ENCODE measurements at places on chromosomes 4 and X.

DNA sequence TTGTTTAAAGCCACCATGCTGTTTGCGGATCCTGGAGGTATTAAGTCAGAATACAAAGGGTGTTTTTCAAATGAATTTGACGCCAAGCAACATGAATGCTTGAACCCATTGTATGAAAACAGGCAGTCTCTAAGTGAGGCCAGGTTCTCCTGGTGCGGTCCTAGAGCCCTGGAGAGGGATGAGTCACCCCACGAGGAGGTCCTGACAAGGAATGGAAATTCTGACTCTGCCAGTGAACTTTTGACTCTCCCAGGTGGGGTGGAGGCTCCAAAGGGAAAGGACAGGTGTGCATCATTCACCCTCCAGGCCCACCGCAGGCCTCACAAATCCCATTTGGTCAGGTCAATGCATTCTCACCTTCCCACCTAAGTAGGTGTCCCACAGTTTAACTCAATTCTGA is 1.5 kb downstream of the TRIM2 start:
- peak; percentile 22 for DNase-seq

GRCh38 chr4:107736924-107737448 is 17.0 kb upstream of the PAPSS1 start:
- DNase-seq: peak; percentile 54

DNA sequence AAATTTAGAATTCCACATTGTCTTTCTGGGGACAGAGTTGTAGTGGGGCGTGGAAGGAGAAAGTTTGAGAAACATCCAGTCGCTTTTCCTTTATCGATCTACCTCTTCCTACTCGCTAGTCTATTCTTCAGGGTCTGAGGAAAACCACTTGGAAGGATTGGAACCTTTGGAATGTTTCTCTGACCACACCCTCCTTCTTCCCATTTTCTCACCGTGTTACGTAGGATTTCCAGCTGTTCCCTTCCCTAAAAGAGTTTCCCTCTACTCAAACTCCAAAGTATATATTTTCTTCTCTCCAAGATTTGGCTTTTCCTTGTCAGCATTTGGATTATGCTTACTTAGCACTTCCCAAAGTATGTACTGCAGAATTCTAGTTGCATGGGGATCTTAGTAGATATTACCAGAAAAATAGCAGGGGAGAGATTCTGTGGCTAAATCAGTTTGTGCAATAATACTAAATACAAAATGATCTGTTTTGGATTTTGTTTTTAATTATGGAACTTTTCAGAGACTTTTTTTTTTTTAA is 4.9 kb downstream of the ENPEP start:
- no peak for DNase-seq

GRCh38 chrX:119427024-119427794 is 28.1 kb downstream of the SLC25A43 start:
- DNase-seq: no peak

DNA sequence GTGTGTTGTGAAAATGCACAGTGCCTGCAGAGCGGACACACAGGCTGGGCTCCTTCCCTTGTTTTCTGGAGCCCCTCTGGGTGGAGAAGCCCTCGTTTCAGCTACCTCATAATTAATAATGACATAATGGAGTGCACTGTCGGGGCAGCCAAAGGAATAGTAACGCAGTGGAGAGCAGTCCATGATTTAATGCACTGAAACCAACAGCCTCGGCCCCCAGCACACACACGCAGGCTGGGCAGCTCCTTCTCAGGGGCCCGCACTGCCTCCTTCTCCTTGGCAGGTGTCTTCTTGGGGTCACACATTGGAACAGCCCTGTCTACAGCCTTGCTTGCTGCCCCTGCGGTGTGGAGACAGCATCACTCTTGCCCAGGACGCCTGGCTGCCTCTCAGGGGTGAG is 89.2 kb downstream of the DCTD start:
- DNase-seq: no peak

- DNase-seq: no peak
Measured at GRCh38 chrX:155054255-155054654, 16.7 kb downstream of the CMC4 start.

DNA sequence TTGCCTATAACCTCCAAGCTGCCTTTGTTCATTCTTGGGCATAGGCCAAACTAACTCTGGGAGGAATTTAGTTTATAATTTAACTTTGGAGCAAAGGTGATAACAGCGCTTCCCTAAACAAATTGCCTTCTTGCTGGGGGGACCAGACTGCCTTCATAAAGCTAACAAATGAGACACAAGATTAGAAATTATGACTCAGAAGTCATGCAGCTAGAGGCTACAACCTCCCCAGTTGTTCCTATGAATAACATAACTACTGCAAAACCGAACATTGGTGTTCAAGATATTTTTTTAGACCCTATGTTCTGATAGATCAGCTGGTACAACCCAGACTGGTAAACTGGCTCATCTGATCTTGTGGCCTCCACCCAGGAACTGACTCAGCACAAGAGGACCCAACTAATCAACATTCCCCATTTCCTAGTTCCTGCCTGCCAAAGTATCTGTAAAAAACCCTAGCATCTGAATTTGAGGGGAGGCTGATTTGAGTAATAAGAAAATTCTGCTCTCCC is 22.0 kb upstream of the TMPRSS11B start:
- no peak for DNase-seq

- no peak for DNase-seq
Measured at GRCh38 chrX:24235084-24235710, 78.7 kb downstream of the SUPT20HL2 start.

GRCh38 chrX:42385730-42386129 is 392.2 kb downstream of the PPP1R2C start:
- no peak for DNase-seq

DNA sequence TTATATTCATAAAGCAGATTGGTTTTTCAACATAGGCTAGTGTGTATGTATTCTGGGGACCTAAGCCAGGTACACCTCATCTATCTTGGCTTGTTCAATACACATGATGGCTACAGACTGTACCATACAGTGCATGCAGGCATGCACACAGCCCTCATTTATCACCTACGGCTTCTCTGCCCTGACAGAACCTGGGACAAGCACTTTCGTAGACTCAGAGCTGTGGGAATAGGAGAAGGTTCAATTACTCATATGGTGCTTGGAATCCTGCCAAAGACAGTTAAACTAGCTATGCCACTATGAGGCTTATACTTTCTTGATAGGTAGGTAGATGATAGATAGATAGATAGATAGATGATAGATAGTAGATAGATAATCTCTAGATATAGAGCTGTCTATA is 457.2 kb downstream of the GALNTL6 start:
- DNase-seq: no peak

DNA sequence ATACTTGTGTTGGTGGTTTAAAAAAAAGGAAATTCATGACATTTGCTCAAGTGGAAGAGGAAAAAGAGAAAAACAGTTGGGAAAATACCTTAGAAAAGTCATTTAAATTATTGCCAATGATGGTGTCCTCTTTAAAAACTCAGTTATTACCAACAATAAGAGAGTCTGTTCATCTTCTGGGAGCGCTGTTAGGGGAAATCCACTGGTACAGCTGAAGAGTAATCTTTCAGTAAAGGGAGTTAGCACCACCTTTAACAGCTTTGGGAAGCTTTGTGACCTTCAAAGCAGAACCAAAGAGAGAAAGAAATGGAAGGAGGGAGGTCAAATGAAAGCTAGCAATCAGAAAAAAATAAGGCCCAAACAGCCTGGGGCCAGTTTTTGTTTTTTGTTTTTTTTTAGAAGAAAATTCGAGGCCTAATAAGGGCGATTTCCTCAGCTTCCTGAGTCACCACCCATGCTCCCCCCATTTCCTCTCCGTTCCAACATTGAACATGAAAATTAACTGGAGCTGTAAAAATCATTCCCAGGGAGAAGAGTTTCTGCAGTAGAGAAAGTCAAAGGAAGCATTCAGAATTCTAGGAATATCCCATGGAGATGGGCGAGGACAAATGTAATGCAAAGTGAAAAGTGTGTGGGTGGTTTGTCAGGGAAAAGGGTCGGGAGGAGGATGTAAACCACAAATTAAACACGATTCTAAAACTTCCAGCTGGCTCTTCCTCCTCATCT is 115.1 kb downstream of the SH3KBP1 start:
- DNase-seq: no peak

GRCh38 chr4:139786494-139787354 is 121.1 kb downstream of the MGST2 start:
- no peak for DNase-seq

GRCh38 chr4:154807042-154807630 is 26.1 kb downstream of the RBM46 start:
- peak; percentile 34 for DNase-seq

DNA sequence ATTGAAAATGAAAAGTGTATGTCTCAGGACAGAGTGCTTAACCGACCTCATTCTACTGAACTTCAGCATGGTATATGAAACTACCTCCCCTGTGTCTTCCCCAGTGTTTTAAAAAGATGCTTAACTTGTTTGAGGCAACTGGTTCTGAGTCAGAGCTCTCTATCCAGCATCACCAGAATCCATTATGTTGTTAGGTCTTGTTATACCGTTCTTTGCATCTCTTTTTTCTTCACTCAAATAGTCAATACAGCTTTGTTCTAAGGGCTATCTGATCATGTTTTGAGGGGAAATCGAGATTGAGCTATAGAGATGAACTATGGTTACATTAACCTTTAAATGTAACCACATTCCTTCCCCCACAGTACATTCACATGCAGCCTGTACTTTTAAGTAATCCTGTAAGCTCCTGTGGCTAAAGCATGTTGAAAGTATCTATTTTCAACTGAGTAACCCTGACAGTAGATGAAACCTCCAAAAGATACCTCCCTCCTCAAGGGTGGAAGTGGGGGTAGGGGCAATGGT is 514.4 kb downstream of the RPA4 start:
- DNase-seq: peak; percentile 58

DNA sequence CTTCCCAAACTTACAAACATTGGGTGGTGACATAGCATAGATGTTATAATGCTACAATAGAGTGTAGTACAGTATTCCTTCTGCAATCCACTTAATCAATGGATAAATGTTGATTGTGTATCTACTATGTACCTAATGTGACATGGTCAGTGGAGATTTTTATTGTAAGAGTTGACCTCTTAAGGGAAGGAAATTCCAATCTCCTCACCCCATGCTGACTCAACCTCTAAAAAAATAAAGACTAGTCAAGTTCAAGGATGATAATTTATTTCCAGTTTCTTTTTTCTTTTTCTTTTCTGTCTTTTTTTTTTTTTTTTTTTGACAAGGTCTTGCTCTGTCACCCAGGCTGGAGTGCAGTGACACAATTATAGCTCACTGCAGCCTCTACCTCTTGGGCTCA is 206.5 kb upstream of the STS start:
- DNase-seq: no peak

- DNase-seq: no peak
Measured at GRCh38 chr4:159390648-159391047, 287.8 kb downstream of the RAPGEF2 start.

DNA sequence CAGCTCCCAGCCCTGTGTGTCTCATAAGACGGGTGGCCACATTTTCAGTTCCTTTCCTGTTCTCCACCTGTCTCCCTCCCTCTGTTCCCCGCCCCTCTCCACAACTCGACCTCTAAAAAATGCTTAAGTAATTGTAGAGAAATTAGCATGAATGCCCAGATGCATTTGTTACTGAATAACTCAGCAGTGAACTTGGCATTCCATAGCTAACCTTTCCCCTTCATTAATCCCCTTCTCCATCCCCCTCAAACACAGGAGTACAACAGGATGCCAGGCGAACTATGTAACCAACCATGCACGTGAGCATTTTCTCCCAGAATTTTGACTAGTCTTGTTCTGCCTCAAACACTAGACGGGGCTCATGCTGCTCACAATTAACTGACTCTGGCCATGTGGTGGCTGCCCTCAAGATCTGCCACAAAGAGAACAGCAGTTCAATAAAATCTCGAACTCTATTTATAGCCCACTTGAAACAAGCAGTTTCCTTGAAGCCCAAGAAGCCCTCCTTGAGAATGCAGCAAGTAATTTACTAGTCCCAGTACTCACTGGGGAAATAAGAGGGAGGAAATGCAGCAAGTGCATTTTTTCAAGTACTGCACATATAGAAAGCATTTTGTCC is 351.2 kb downstream of the ARHGAP24 start:
- no peak for DNase-seq

- no peak for DNase-seq
Measured at GRCh38 chr4:168614281-168615057, 117.6 kb downstream of the PALLD start.

DNA sequence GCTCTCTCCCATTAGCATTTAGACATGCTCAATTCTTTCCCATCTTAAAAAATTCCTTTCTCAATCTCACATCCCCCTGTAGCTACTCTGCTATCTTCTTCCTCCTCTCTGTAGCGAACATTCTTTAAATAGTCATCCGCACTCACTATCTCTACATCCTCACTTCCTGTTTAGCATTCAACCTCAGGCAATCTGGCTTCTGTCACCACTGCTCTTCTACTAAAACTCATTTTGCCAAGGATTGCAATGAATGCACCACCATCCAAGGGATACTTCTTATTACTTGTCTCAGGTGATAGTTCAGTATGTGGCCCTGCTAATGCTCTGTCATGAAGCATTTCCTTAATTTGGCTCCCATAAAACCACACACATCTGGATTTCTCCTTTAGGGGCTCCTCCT is 10.9 kb upstream of the TET2 start:
- no peak for DNase-seq

DNA sequence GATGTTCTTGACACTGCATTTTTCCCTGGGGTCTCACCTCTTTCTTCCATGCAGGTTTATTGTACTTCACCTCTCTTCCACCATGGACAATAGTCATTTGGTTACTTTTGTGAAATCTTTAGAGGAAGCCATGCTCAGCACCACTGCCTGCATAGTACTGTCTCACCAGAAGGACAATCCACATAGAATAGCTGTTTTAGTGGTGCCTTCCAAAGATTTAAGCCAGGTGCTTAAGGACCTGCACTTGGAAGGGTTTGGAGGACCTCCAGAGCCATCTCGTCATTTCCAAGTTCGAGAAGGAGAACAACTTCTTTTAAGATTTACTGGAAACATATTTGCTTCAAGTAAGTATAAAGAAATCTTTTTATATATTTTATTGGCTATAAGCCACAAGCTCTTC is 26.7 kb downstream of the DTHD1 start:
- DNase-seq: no peak

GRCh38 chrX:29872831-29873230 is 342.5 kb upstream of the MAGEB2 start:
- no peak for DNase-seq

- DNase-seq: no peak
Measured at GRCh38 chr4:6556263-6556662, 18.7 kb upstream of the MAN2B2 start.

- no peak for DNase-seq
Measured at GRCh38 chrX:121671649-121672048, 624.2 kb downstream of the GLUD2 start.

GRCh38 chr4:5839751-5840674 is 52.9 kb downstream of the CRMP1 start:
- no peak for DNase-seq
